OCI-LY7 (cell line): ENCODE measurements at places on chromosomes 3 and 15. TPM values are rescaled to one million over a fixed set of nuclear protein-coding genes. Genes with fewer than 3 reads are reported as not detected.

- no peak for DNase-seq
Measured at GRCh38 chr3:177238686-177239216, 41.5 kb upstream of the TBL1XR1 start.

LMAN1L gene
- total RNA-seq: 0.37 and 0.38 TPM in 2 replicates

CILP gene
- 0.06 TPM in 1 of 2 replicates, not detected in the other for total RNA-seq

DNA sequence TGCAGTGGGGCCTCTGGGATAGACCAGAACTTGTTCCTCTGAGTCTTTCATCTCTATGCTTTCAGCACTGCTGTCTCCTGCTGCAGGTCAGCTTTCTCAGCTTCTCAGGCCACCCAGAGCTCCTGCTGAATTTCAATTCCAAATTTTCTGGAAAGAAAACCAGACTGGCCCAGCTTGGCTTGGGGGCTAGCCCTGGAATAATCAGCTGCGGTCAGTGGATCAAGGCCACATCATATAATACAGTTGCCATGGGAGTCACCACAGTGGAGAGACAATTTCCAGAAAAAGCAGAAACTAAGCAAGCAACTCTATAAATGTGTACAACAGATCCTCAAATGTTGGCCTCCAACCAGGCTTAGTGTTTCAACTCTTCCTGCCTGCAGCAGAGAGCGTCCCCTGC lies 91.1 kb upstream of the SLC24A5 start:
- DNase-seq: no peak

GABRR3 gene
- not detected in 2 replicates for total RNA-seq
